RCC 7860 (cell line): ENCODE measurements at places on chromosomes 7 and 10.

- no peak for DNase-seq
Measured at GRCh38 chr10:14727465-14727864, 47.2 kb downstream of the FAM107B start.

- no peak for DNase-seq
Measured at GRCh38 chr10:60397792-60398191, 8.1 kb upstream of the ANK3 start.

DNA sequence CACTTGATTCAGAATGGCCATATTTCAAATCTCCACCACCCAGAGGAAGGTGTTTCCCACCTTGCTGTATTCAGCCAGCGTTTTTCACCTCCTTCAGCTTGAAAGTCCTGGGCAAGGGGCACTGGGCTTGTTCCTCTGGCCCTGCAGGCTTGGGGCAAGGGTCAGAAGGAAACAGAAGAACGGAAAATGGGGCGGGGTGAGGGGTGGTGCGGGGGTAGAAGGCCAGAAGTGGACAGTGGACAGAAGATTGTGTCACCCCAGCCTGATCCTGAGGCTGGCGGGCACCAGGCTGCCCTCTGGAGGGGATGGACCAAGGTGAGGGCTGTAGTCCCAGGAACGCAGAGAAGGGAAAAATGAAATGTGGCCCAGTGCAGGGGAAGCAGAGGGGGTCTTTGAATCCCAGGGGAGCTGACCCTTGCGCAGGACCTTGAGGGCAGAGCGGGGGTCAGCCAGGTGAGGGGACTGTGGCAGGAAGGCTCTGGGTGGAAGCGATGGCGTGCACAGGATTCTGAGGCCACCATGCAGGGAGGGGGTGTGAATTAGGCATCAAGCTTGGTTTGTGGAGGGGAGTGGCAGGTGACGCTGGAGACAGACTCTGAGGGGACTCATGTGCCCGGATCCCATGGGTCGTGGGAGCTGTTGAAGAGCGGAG, 23.0 kb downstream of the TMEM120A start:
- DNase-seq, result no peak

DNA sequence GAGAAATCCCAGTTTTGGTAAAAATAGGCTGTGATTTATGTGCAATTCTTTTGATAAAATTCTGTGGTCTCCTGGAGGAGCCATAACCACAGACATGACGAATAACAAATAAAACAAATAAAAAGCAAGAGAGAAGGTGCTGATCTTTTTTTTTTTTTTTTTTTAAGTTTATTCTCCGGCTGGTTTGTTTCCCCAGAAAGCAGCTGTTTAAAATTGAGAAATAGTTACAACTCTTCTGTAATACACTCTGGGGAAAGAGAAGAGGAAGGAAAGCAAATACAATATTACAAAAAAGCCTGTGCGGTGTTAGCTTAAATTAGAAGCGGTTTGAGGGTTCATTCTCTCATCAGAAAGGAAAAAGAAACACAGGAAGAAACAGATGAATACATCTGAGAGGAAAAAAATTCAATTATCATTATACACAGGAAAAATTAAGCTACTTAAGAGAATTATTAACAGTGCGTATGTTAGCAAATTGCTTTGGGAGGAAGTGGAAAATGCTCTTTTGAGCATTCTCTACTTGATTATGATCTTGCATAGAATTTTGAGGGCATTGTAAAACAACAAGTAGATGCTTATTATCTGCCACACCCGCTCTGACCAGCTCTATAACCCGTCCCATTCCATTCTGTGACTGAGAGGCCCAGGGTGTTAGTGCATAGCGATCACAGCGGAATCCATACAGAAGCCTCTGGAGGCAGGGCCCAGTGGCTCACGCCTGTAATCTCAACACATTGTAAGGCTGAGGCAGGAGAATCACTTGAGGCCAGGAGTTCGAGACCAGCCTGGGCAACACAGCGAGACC, 40.6 kb upstream of the WAC start:
- DNase-seq, result no peak

DNA sequence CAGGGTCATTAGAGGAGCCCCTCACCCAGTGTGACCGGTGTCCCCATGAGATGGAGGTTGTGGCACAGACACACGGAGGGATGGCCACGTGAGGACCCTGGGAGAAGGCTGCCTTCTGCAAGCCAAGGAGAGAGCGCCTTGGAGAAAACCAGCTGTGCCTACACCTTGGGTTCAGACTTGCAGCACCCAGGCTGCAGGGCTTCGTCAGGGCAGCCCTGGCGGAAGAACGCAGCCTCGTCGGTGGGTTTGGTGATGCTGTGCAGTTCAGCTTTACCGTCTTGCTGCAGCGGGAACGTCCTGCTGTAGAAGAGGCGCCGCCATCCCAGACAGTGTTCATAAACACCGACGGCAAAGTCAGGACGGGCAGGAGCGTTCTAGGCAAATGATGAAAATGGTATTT, 89.3 kb downstream of the MGMT start:
- no peak for DNase-seq

- no peak for DNase-seq
Measured at GRCh38 chr7:157219154-157219553, 80.4 kb downstream of the UBE3C start.

- no peak for DNase-seq
Measured at GRCh38 chr10:85623342-85623741, 743.3 kb downstream of the GRID1 start.

DNA sequence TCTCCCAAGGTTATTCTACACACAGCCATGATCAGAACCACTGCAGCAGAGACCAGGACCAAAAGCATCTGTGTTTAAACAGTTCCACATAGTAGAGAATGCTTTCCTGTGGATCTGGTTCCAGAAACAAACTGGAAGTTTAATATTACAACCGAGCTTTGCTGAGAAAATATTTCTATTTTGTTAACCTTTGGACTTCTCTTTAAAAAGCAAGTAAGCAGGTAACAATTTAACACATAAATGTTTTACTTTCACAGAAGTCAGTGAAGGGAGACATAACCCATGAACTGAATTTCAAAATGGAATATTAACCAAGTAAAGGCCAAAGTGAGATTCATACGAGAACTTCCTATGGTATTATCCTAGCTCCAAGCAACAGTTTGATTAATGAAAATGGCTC, 98.6 kb upstream of the PHYHIPL start:
- no peak for DNase-seq

DNA sequence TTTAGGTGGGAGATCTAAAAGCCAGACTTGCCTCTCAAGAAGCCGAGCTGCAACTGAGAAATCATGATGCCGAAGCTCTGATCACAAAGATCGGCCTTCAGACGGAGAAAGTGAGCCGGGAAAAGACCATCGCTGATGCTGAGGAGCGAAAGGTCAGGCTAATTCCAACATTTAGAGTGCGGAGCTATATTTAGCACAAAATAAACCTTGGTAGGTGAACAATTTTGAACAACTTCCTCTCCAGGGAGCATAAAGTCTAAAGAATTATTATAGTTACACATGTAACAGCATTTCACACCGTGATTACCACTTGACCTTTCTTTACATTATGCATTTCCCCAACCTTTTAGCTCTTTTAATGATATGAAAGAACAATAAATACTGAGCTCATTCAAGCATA, 166.7 kb downstream of the CDCA7L start:
- DNase-seq, result no peak

DNA sequence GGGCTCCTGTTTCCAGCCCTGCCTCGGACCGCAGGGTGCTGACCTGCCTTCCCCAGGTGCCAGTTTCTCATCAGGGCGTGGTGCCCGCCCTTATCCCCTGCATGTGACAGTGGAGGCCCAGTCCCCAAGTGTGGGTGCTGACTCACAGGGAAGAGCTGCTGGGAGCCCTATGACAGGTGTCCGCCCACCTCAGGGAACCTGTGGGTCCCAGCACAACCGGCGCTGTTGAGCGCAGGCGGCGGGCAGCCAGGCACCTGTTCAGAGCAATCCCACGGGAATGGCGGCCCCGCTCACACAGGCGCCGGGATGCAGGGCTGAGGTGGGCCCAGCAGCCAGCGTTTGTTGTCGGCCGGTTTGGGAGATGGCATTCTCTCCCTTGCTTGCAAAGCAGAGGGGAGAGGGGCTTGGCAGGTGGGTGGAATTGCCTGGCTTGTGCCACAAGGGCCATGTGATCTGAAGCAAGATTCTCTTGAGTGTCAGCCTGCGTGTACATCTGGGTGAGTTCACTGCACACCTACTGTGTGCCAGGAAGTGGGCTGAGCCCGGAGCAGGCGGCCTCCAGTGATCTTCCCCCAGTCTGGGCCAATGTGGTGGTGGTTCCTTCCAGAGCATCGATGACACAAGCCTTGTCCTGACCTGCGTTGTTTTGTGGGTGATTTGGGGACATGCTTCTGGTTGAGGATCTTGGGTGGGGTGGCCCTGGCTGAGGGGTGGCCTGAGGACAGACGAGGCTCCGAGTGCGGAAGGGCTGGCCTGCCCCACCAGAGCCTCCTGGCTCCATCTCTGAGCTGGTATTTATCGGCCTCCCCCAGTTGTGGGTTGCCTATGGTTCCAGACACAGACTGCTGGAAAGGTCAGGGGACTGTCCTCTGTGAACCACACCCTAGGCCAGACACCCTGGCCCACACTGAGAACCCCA, 2.4 kb downstream of the PWWP2B start:
- no peak for DNase-seq

- DNase-seq, result no peak
Measured at GRCh38 chr7:11607686-11608085, 224.3 kb downstream of the THSD7A start.

- DNase-seq, result no peak
Measured at GRCh38 chr10:49508249-49508648, 30.7 kb downstream of the ERCC6 start.

DNA sequence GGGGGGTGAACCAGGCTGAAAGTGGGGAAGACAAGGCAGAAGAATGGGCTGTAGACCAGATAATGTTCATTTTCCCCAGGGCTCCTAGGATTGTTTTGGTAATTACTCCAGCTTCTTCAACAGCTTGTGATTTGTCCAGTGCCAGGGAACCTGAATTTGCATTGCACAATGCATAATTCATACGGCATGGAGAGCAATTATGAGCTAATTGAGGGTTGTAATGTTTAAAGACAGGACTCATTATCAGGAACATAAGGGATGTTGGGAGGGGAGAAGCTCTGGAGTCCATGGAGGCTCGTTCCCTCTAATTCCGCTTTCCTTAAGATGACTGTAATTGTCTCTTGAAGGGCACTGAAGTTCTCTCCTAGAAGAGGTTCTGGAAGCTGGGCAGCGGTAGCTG, 405.0 kb upstream of the ZMIZ1 start:
- no peak for DNase-seq

DNA sequence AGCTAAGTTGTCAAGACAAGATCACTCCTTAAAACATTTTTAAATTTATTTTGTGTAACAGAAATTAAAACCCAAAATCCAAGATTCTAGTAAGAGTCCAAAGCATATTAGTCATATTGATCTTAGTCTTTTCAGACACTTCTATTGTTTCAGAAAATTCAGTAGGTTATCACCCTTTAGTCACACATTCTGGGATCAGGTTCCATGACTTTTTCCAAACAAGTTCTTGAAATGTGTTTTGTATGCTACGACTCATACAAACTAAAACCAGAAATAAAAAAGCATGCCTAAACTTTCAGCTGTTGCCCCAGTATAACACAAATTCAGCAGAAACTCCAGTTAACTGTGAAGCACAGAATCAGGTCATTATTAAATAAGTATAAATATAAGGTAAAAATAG, 10.7 kb downstream of the SEMA3D start:
- no peak for DNase-seq

DNA sequence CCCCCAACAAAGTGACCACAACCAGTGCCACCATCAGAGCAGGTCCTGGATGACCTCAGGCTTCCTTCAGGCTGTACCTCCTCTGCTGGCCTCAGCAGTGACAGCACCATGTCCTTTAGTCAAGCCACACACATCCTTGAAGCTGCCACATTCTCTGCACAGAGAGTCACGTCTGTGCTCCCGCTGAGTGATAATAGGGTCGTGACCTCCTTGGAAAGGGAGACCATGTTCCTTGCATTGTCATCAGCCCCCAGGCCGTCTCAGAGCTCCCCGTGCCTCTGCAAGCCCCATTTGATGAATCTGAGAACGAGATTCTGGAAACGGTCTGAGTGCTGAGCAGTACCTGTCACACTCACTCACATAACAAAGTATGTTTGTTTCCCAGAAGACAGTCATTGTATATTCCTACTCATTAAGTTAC, 106.5 kb upstream of the PRR15 start:
- no peak for DNase-seq

- DNase-seq, result no peak
Measured at GRCh38 chr10:132477398-132478340, 59.9 kb upstream of the INPP5A start.

- DNase-seq, result no peak
Measured at GRCh38 chr10:71597821-71598498, 121.6 kb downstream of the C10orf105 start.

DNA sequence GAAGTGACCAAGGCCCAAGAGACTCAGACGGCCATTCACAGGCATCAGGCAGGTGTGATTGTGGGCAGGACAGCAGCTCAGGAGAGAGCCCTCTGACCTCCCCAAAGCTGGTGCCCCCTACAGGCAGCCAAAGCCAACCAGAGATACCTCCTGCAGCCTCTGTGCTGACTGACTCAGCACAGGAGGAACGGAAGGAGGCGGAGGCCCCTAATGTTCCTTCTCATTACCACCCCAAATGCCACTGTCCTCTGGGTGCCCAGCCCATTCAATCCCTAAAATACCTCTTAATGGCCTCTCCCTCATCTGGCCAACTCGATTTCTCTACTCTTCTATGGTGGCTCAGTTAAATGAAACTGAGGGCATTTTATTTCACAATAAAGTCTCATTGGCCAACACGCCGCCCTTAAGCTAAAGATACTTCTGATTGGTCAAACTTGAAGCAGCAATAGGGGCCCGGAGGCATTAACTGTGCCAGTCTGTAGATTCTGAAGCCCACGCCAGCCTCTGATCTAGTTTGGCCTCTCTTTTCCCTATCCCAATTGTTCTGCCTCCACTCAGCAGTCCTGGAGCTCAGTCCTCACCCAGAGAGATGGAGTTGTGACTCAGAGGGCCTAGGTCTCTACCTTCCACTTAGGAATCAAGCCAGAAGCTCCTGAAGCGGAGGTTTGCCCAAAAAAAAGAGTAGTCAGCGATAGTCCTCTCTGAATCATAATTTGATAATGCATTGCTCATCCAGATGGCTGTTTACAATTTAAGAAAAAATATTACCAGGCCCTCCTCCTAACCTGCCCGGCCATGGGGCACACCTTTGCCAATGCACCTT, 1.2 kb downstream of the CYREN start:
- peak; percentile 74 for DNase-seq

- DNase-seq, result no peak
Measured at GRCh38 chr7:26147030-26147429, 5.0 kb upstream of the NFE2L3 start.

- DNase-seq, result no peak
Measured at GRCh38 chr10:132690821-132691610, 94.9 kb downstream of the NKX6-2 start.

DNA sequence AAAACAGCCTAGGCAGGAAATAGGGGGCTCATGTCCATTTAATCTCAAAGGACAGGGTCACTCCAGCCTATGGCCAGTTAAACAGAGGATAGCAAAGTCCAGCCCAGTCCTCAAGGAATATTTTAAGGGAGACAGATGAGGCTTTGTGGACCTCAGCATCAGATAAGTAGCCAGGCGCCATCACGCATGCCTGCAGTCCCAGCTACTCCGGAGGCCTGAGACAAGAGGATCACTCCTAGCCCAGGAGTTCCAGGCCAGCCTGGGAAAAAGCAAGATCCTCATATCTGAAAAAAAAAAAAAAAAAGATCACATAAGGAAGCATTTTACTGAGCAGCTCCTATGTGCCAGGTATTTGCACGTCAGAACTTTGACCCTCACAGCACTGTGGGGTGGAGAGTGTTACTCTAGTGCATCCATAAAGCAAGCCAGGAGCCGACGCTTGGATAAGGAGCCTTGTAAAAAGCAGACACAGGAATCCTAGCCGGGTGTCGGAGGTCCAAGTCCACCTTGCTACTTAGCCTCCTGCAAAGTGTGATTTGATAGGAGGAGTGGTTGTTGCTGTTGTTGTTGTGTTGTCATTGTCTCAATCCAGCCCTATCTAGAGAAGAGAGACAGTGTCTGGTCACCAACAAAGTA, 61.8 kb upstream of the DOCK1 start:
- no peak for DNase-seq
